Keratinocyte (primary cell): ENCODE measurements at places on chromosomes 11 and 22.

DNA sequence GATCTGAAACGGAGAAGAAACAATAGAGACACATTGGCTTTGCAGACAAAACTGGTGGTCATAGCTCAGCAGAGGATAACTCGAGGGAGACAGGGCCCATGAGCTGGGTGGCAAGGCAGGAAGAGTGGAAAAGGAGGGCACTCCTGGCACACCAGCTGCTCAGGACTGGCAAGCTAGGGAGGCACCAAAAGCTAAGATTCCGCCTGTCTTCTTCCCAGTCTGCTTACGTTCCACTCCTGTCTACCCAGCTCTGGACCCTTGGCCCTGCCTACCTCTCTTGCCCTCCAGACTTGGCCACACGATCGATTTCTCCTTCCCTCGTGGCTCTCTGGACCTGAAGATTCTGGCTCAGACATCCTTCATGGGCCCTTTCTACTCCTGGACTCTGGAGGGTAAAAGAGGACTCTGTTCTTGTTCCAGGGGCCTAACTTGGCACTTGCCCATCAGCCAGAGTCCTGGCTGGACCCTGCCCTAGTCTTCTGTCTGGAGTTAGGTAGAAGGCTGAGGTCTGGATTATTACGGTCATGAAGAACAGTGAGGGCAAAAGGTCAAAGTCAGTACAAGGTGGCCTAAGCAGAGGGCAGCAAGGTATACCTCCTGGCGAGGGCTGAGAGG is 115.2 kb upstream of the PITPNB start:
- DNase-seq, result no peak

- no peak for DNase-seq
Observed at GRCh38 chr11:8111636-8112035, 30.6 kb downstream of the TUB start.

DNA sequence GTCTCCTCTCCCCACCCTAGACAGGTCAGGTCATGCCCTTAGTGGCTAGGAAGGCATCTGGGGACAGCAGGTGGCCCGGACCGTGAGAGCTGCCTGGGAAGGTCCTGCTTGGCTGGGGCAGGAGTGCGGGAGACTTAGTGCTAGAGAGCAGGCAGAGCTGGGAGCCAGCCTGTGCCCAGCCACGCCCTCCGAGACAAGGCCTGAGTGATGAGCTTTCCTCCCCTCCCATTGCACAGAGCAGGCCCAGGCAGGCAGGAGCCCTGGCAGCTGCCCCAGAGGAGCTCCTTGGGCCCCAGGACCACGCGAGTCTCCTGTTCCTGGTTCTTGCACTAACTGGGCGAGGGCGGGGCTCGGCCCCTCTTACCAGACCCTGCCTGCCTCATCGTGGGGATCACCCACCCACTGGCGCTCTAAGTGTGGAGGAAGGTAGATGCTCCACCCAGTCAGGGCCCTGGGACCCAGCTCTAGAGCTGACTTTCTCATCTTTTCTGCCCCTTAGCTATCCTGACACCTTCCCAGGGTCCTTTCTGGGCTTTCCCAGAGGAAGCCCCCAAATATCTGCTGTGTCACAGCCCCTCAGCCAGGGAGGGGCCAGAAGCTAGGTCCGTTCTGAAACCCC is 44.9 kb downstream of the MACROD1 start:
- peak; percentile 77 for DNase-seq

GRCh38 chr22:23969071-23969470 is 2.4 kb downstream of the DDTL start:
- no peak for DNase-seq

DNA sequence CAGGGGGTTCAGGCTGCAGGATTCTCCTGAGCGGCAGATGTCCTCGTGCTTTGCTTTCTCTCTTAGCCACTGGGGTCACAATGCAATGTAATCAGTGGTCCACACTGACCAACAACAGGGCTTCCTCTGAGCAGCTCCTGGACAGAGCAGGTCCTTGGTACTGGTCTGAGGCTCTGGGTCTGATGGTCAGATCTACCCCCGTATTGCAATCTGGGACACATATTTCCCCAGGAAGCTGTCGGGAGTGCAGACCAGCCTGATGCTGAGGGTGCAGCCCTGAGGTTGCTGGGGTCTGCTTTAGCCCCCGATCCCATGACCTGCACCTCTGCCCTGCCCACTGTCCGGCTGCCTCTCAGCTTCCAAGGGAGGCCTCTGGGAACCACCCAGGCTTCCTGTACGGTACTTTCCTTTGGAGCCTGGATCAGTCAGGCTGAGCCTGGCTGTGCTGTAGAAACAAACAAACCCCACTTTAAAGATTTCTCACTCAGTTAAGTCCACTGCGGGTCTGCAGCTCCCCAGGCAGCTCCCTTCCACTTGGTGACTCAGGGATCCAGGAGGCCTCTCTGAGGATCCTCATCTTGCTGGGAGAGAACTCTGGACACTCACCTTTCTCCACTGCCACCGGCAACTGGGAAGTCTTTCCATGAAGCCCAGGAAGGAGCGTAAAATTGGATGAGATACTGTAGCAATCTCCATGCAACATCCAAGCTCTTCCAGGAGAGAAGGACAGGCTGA is 1046.6 kb downstream of the TBC1D22A start:
- DNase-seq, result no peak

DNA sequence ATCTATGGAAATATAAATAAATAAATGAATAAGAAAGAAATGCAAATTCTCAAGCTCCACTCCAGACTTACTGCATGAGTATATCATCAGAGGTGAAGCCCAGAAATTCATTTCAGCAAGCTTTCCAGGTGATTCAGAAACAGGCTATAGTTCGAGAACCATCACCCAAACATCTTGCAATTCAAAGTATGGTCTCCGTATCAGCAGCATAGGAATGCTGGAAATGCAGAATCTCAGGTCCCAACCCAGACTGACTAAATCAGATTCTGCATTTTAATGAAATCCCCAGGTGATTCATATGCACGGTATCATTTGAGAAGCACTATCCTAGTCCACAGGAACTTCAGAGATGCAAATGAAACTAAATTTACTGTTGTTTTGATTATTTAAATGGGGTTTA is 95.3 kb downstream of the SERGEF start:
- no peak for DNase-seq

DNA sequence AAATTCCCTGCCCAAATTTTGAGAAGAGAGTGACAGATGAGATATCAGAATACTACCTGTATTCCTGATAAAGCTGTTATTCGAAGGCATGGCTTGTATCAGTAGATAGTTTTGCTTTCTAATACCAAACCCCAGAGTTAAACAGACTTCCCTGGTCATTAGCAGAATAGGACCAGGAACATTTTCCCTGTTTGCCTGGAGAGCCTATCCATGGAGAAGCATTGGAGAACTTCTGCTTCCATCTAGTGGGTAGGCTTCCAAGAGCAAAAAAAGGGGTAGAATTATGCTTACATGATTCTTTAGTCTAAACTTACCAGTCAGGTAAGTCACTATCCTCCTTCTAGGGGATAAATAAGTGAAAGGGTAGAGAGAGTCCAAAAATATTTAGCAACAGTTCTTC is 14.2 kb downstream of the PDE3B start:
- DNase-seq, result no peak
